Activated CD8-positive, alpha-beta memory T cell treated with anti-CD3 and anti-CD28 coated beads for 24 hours (primary cell): ENCODE measurements at places on chromosomes 2 and 18.

GRCh38 chr2:24493713-24494112 lies 2.7 kb downstream of the NCOA1 start:
- no peak for DNase-seq

GRCh38 chr2:32235315-32235714 lies 29.4 kb downstream of the NLRC4 start:
- DNase-seq: no peak

GRCh38 chr2:121094845-121095244 lies 190.2 kb downstream of the TFCP2L1 start:
- no peak for DNase-seq

- no peak for DNase-seq
Measured at GRCh38 chr2:62281663-62282062, 85.7 kb downstream of the B3GNT2 start.

DNA sequence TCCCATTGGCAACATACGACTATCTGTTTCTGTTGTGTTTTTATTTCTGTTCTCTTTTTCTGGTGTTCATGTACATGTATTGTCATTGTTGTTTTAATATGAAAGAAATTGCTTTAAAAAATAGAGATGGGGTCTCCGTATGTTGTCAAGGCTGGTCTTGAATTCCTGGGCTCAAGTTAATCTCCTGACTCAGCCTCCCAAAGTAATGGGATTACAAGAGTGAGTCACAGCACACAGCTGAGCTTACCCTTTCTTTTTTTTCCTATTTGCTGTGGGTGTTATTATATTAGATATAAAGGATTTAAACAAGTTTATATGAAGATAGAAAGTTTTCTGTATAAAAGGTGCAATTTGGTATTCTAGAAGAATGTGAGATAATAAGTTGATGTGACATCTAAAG lies 554.6 kb downstream of the DSC3 start:
- DNase-seq: no peak

GRCh38 chr2:46290078-46290477 lies 7.1 kb upstream of the EPAS1 start:
- DNase-seq: no peak

DNA sequence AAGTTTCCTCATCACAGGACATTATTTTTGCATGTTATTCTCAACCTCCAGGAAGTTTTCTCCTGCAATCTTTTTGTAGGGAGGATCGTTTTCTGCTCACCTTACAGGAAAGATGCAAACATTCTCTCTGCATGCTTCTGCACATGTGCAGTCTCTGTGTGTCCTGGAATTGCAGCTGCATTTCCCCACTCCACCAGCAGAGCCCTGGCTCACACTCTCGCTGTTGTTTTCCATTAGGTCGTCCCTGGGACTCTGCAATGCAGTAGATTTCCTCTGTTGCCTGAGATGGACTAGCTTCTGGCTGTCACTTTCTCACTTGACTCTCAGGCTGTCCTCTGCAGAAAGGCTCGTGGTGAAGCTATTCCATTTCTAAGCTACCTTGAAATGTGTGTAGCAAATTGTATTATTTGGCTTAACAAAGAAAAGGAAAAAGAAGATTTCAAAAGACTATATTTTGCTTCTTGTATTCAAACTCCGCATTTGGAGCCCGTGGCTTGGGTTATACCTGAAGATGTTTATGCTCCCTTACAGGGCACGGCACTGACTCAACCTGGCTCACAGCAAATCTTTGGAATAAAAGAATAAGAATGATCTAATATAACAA lies 346.7 kb downstream of the RAD51AP2 start:
- no peak for DNase-seq

DNA sequence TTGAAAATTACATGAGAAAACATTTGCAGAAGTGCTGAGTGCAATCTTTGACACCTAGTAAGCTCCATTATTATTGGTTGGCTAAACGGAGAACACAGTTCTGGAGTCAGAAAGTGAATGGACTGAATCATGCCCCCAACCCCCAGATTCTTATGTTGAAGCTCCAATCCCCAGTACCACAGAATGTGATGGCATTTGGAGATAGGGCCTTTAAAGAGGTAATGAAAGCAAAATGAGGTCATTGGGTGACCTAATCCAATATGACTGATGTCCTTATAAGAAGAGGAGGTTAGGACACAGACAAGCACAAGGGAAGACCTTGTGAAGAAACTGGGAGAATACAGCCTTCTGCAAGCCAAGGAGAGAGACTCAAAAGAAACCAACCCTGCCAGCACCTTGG lies 200.9 kb upstream of the EPAS1 start:
- no peak for DNase-seq

- DNase-seq: no peak
Measured at GRCh38 chr2:44543773-44544725, 182.3 kb downstream of the CAMKMT start.

DNA sequence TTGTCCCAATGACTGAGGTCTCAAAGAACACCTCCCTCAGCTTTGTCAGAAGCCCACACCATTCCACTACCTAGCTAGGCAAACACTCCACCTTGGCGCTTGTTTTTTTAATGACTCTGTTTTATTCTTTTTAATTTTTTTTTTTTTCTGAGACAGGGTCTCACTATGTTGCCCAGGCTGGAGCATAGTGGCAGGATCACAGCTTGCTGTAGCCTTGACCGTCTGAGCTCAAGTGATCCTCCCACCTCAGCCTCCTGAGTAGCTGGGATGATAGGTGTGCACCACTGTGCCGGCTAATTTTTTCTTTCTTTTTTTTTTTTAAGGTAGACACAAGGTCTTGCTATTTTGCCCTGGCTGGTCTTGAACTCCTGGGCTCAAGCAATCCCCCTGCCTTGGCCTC lies 101.9 kb downstream of the SLC25A12 start:
- no peak for DNase-seq

DNA sequence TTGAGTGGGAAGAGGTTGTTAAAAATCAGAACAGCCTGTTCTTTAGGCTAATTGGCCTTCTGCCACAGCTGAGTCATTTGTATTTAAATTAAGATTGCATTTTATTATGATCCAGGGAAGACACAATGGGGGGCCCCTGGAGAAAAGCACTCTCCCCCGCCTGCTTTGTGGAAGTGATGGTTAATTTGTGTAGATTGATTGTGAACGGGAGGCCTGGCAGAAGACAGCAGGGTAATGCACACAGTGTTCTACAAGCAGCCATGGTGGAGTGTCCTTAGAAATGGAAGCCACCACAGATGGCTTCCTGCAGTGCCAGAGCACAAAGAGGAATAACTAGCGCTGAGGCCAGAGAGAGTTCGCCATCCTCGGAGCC lies 19.6 kb downstream of the RAMP1 start:
- no peak for DNase-seq
